Colonic mucosa (tissue), 4 donors: ENCODE measurements at places on chromosomes 13 and 19.

DNA sequence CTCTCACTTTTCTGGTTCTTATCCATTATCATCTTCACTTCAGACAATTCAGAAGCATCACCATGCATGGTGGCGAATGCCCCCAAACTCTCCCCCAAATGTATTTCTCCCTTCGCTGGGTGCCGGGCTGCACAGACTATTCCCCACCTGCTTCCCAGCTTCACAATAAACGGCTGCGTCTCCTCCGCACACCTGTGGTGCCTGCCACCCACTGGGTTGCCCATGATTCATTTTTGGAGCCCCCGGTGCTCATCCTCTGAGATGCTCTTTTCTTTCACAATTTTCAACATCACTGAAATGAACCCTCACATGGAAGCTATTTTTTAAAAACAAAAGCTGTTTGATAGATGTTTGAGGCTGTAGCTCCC, 2.8 kb upstream of the F10 start:
- no peak for DNase-seq

- peak; percentile 78 for DNase-seq
Observed at GRCh38 chr19:2060884-2061494, 9.9 kb upstream of the MKNK2 start.

GRCh38 chr19:18948075-18948975, 7.3 kb upstream of the HOMER3 start:
- no peak for DNase-seq

DNA sequence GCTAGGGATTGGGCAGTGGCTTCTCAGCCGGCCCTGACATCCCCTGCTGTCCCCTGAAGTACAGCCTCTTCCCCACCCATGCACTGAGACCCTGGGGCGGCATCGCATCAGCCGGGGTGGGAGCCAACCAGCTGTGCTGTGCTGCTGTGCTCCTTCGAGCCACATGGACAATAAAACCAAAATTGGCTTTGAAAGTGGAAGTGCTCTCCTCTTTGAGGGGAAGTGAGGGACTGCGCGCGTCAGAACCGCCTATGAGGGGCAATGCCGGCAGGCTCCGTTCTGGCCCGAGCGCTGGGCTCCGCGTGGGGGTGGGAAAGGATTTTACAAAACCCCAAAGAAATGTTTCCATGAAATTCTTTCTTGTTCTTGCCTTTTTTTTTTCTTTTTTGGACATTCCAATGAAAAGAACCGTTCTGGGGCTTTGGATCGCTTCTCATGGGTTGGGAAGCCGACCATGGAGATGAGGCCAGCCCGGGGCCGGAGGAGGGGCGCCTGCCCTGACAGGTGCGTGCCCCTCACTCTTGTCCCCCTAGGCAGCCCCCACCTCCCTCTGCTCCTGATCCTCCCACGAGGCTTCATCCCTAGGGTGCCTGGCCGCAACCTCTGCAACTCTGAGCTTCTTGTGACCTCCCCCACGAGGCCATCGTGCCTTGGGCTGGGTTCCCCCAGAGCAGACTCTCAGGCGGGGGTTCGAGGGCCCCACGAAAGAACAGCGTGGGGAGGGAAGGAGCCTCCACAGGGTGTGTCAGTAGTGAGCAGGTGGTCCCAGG, 22.6 kb downstream of the KLHL26 start:
- no peak for DNase-seq

- DNase-seq, result no peak
Observed at GRCh38 chr19:45448887-45449299, 18.9 kb upstream of the FOSB start.

DNA sequence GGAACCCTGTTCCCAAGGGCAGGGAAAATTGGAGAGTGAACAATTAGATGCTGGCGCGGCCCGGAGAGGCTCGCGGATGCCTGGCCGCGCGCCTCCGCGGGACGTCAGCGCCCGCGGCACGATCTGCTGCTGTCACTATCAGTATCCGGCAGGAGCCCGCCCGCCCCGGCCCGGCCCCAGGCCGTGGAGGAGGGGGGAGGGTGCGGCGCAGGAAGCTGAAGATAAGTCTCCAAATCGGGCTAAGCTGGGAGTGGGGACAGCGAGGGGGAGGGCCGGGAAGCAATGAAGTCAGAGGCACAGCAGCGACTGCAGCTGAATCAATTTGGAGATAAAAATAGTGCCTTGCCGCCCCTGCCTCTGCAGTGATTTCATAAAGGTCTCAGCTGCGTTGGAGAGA, 441.5 kb upstream of the KLF12 start:
- DNase-seq, result peak; percentile 34

- no peak for DNase-seq
Observed at GRCh38 chr13:36601186-36601585, 72.6 kb upstream of the SERTM1 start.
